Amygdala (tissue), 56 donors: ENCODE measurements at places on chromosomes 3 and 15.

DNA sequence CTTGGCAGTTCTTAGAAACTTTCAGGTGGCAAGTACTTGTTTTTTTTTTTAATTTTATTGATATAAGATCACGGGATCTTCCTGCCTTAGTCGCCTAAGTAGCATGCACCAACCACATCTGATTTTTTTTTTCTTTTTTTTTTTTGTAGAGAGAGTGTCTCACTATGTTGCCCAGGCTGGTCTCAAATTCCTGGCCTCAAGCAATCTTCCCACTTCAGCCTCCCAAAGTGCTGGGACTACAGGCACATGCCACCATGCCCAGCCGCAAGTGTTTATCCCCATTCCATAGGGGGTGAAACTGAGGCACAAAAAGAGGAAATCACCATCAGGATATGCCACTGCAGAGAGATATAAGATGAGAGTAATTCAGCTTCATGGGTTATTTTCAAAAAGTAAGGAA lies 102.9 kb downstream of the IGF2BP2 start:
- no peak for DNase-seq

DNA sequence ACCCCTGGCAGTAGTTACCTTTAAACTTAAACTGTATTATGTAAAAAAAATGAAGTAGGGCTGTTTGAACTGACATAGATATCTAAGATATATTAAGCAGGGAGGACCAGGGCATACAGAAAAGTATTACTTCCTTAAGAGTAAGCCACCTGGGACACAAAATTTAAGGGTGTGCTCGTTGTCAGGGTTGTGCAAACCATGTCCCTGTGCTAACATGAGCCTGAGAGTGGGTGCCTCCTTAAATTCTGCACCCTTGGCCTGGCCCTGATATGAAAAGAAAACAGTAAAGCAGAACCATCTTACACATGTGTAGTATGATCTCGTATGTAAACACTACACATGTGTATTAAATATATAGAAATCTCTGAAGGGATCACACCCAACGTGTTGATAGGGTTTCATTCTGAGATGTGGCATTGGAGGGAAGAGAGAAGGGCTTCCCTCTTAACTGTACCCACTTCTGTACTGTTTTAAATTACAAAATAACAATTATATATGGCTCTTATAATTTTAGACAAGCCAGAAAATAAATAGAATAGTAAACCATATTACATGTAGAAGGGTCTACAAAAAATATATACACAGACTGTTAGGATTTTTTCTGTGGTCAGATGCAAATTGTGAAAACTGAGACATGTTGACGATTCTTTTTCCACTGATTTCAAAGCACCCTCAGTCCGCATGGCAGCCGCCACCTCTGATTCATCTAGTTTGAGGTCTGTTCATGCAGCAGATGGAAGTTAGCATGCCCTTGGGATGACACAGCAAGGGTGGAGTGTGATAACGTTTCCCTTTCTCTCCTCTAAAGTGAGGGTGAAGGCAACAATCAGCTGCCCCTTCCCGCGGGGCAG lies 400.8 kb upstream of the PROK2 start:
- no peak for DNase-seq

DNA sequence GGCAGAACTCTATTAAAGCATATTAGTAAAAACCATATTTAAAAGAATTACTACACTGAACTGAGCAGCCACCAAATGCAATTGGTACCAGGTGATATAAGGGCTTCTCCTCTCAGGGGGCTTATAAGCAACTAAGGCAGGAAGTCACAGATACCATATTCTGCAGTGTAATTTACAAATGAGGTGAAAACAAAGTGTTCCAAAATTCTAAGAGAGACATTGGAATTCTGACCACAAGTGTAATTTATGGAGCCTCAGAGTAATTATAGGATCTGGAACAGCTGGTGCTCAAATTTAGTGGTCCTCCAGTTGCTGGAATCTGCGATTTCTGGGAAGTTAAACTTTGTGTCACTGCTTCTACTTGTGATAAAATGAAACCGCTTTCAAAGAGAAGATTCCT lies 3.1 kb upstream of the NR1I2 start:
- DNase-seq = no peak

GRCh38 chr3:177994976-177995375 lies 541.3 kb upstream of the KCNMB2 start:
- DNase-seq = no peak

DNA sequence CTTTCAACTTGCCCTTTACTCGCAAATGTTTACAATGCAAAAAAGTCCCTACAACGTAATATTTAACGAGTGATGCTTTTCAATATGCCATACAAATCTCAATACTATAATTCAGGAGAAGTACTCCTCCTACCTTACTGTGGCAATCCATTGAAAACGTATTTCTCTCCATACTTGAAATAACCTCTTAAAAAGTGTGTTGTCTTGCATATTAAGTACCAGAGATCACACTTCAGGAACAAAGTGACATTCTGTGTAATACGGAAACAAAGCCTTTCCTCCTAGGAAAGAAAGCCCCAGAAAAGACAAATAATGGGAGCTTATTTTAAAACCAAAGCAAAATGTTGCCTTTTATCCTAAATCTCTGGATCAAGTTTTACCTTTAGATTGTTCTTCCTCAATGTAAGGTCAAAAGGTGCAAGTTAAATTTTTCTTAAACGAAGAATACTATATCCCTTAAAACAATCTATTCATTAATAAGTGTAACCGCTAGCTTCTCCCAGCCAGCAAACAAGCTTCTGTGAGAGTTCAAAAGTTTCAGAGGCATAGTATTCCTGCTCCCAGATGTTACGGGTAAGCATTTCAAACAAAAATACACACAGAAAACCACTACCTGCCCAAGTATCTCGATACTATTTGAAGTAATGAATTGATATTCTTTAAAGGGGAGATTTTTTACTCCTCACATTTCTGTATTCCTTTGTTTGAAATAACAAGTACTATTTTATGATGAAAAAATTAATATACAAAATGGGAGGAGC lies 1.7 kb downstream of the TJP1 start:
- DNase-seq = no peak

DNA sequence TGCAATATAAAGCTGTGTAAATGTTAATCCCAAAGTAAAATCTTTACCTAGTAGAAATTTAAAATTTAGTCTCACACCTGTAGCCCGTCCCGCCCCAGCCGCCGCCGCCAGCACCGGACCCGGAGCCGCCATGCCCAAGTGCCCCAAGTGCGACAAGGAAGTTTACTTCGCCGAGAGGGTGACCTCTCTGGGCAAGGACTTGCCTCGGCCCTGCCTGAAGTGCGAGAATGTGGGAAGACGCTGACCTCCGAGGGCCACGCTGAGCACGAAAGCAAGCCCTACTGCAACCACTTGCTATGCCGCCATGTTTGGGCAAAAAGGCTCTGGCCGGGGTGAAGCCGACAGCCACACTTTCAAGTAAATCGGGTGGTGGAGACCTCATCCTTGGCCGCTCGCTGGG lies 22.1 kb upstream of the TOP2B start:
- DNase-seq = no peak

- DNase-seq = no peak
Observed at GRCh38 chr3:159787794-159788205, 200.8 kb upstream of the IL12A start.

DNA sequence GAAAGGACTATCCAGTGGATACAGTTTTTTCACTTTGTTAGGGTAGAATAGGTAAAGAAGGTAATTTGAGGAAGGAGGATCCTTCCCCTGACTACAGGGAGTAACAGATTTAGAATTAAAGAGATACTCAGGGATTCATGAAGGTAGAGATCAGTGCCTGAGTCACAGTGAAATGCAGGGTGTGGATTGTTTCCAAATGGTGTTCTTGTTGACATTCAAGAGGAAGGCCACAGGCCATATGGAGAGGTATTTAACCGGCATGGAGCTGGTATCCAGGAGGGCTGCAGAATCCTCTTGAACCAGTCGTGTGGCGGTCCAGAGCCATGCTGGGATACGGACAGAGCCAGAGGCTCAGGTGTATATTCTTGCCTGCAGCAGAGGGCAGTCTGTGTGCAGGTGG lies 28.2 kb downstream of the GYG1 start:
- DNase-seq = no peak

GRCh38 chr3:114669614-114670013 lies 375.8 kb downstream of the TIGIT start:
- DNase-seq = no peak

GRCh38 chr3:162096874-162097273 lies 600.3 kb downstream of the OTOL1 start:
- DNase-seq = no peak

DNA sequence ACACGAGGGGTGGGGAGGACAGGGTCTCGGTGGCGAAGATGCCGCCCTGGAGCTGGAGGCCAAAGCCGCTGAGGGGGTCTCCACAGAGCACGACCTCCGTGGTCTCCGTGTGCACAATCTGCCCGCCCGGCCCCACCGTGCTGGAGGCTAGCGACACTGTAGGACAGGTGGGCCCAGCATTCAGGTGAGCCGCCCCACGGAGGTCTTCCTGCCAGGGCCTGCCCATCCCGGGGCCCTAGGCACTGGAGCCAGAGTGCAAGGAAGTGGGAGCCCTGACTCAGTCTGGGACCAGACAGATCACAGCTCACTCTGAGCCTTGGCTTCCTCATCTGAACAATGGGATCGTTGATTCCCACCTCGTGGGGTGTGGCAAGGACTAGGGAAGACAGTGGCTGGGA lies 25.8 kb downstream of the GRIP2 start:
- no peak for DNase-seq

DNA sequence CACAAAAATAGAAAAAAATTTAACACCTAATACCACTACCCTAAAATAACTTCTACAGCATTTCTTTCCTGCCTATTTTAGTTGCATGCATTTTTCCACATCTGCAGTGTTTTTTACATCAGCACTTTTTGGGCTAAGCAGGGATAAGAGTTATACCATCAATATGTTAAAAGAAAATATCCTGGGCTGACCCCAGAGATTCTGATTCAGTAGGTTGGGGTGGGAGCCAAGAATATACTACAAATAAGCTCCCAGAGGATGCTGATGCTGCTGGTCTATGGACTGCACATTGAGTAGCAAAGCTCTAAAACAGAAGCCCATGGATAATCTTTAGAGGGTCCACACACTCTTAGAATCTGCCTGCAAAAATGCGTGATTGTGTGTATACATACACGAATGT lies 14.8 kb downstream of the FYCO1 start:
- DNase-seq = no peak

- DNase-seq = no peak
Observed at GRCh38 chr3:170725285-170725731, 139.4 kb upstream of the SLC7A14 start.

GRCh38 chr3:76474632-76475031 lies 565.3 kb upstream of the ROBO2 start:
- no peak for DNase-seq

- DNase-seq = no peak
Observed at GRCh38 chr3:131616719-131617118, 113.9 kb upstream of the MRPL3 start.

DNA sequence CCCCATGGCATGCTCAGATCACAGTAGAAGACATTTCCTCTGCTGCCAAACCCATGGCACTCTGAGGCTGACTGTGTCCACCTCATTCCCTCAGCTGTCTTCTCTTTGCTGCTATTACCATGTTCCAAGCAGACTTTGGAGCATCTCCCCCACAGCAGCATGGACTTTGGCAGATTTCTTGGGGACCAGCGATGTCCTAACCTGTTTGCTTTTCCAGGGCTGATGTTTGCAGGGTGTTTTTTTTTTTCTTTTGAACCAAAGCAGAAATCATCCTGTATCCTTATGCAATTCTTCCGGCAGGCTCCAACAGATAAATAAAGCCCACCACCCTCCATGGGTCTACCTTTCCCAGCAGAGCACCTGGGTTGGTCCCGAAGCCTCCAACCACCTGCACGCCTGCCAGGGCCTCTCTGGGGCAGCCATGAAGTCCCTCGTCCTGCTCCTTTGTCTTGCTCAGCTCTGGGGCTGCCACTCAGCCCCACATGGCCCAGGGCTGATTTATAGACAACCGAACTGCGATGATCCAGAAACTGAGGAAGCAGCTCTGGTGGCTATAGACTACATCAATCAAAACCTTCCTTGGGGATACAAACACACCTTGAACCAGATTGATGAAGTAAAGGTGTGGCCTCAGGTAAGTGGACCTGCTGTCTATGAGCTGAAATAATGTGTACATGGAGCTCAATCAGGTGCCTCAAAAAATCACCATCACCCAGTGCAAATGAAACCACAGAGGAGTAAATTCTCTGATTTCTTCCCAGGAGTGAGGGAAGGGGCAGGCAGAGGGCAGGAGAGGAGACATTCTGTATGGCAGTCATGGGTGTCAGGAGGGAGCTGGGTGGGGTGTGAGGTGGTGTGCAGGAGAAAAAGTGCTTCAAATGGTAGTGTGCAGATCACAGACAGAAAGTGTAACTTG lies at the start of gene AHSG:
TSS of gene AHSG (plus strand) at position 340 of the 916 bp plus-strand sequence. CDS start at position 422, 82 bp downstream.
- no peak for DNase-seq

GRCh38 chr3:115072265-115073021 lies 74.6 kb downstream of the ZBTB20 start:
- DNase-seq = no peak

GRCh38 chr3:9250236-9250635 lies 790 bp upstream of the SRGAP3 start:
- DNase-seq = no peak

GRCh38 chr3:40476478-40477470 lies at the start of gene ZNF619:
Gene ZNF619, plus strand, starts transcription at chr3:40477122. Its CDS starts 858 bp downstream, at chr3:40477980.
- DNase-seq = peak; percentile 2

- DNase-seq = no peak
Observed at GRCh38 chr15:58528188-58528870, 96.5 kb downstream of the LIPC start.

DNA sequence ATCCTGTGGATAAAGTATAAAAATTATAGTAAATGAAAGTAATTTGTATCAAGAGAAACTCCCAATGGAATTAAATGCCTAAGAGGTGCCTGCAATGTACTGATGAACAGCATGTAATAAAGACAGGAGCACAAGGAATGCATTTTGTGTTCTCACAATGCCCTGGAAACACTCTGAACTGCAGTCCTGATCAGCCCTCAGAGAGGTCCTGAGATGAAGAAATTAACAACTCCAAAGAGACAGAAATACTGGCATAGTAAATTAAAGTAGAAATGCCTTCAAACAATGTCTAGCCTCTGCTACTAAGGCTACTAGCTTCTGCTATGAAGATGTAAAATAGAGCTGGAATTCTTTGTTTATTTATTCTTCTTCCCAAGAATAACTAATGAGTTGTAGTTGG lies 59.9 kb downstream of the CFAP20DC start:
- DNase-seq = no peak

DNA sequence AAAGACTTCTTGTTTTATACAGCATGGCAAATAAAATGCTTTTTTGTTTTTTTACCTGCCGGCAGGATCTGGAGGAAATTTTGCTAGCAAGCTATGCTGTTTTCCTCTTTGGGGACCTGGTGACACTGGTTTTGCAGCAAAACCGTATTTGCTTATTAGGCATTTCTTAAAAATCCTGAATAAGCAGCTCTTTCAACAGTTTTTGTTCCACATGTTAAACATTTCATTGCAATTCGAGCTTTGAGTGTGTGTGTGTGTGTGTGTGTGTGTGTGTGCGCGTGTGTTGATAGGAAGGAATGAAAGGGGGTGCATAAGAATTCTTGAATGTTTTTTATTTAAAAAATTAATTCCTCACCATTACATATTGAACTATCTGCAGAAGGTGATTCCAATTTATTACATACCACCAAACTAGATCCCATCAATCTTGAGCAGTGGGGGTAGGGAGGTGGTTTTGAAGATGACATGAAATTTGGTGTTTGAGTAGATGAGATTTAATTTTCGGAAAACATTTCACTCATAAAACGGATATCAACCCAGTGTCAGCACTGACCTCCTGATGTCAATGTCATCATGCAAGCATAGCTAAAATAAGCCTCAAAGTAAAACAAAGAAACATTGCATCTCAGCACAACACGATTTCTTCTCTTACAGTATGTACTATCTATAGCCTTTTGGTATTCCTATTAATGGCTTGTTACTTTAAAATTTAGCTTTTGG lies 17.3 kb downstream of the ZBTB38 start:
- DNase-seq = no peak
